Glomerular endothelial cell (primary cell): ENCODE measurements at places on chromosomes 5 and 9. TPM values are rescaled to one million over a fixed set of nuclear protein-coding genes. Genes with fewer than 3 reads are reported as not detected.

GRCh38 chr9:7848498-7848897 is 48.9 kb upstream of the DMAC1 start:
- no peak for DNase-seq

- no peak for DNase-seq
Measured at GRCh38 chr5:160023007-160023907, 14.3 kb downstream of the TTC1 start.

GRCh38 chr9:114300153-114300845 is 22.6 kb upstream of the ORM1 start:
- DNase-seq = no peak

GRCh38 chr5:76487821-76488220 is 84.7 kb downstream of the IQGAP2 start:
- no peak for DNase-seq

GRCh38 chr9:120410925-120411501 is 169.0 kb downstream of the CDK5RAP2 start:
- no peak for DNase-seq

DNA sequence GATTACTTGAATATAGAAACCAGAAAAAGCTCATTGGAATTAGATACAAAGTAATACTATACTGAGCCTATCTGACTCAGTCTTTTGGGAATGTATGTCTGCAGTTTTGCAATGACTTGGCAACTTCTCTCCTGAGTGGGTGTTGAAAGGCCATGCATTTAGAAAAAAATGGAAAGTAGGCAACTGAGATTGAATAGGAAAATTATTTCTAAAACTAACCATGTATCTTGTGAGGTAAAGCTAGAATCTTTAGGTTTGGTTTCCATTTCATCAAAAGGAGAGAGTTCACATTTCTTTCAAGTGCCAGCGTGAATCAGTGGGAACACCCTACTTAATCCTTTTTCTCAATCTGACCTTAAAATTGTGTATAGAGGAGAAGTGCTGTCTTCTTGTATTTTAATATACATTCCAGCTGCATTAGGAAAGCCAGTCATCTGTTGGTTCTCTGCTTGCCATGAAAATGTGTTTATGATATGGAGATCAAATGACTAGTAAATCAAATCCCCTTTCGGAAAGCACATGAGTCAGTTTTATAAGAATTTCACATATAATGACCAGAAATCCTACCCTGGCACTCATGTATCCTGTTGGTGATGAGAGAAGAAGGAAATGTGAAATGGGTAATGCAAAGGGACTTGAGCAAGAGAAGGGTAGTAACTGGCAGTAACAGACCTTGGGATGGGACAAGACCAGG is 30.4 kb downstream of the NFX1 start:
- no peak for DNase-seq

Gene ZBTB26
- total RNA-seq = 3.7 and 4.2 TPM in 2 replicates

Gene F12
- 0.53 and 4.3 TPM in 2 replicates for total RNA-seq

Gene LCN1
- not detected in 2 replicates for total RNA-seq

Gene PCDHAC1
- total RNA-seq = 0.06 TPM in 1 of 2 replicates, not detected in the other

Gene NDUFB6
- 37.0 and 66.6 TPM in 2 replicates for total RNA-seq

Gene UBAP2
- 31.6 and 35.2 TPM in 2 replicates for total RNA-seq
